Epithelial cell of prostate (primary cell): ENCODE measurements at places on chromosomes 4 and X.

DNA sequence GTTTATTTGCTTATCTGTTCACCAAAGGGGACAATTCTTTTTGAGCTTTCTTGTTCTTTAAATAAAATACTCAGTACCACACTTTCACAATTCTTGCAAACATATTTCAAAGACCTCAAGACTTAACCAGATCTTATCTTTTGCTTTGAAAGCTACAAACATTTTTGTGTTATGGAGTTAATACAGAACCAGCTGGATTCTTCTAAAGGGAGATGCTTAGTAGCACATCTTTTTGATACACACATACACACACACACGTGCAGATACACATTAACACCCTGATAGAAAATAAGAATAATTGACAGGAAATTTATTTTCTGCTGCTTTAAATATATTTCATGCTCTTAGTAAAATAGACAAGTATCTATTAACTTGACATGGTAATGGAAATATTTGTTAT is 379.1 kb downstream of the SH2D1A start:
- no peak for DNase-seq

GRCh38 chrX:39675619-39676018 is 422.1 kb downstream of the BCOR start:
- no peak for DNase-seq

DNA sequence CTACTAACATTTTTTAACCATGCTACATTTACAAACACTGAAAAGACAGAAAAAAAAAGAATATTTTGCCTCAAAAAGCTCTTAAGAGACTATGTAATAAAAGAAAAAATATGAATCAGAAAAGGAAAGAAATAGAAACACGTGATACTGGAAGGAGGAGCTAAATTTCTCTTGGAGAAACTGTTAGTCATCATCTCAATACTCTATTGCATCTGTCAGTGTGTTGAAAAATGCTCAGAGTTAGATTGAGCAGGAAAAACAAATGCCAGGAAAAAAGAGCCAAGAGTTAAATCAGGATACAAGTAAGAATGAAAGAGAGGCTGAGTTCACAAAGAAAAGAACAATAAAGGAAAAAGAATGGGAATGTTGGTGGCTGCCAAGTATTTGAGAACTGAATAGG is 2.6 kb downstream of the RAB28 start:
- no peak for DNase-seq

DNA sequence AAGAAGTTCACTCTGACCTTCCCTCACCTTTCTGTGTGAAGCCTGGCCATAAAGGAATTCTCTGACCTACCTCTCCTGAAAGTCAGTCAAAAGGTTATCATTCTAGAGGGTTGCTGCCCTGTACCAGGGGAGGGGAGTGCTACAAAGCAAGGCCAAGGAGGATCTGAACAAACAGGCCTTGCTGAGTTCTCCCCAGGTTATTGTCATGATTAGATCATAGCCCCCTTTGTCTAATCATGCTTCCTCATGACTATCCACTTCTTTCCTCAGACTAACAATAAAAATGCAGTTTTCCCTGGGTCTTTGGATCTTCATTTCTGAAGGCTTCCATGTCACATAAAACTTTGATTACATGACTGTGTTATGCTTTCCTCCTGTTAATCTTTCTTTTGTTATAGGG is 472.0 kb downstream of the IQCM start:
- DNase-seq = no peak

DNA sequence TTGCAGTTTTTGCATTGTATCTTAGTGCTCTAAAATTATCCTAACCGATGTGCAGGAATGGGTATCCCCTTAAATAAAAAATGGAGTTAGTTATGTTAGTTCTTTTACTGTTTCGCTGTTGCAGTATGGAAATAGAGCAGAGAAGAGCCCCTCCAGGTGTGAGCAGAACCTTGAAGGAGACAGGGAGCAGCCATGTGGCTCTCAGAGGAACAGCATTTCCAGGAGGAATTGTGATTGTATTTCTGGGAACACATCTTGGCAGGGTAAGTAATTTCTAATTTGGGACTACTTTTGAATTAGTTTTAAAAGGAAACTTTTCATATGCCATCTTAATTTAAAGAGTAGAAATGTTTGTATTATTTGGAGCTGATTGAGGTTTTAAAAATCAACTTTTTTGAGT is 5.3 kb upstream of the CCDC158 start:
- no peak for DNase-seq

DNA sequence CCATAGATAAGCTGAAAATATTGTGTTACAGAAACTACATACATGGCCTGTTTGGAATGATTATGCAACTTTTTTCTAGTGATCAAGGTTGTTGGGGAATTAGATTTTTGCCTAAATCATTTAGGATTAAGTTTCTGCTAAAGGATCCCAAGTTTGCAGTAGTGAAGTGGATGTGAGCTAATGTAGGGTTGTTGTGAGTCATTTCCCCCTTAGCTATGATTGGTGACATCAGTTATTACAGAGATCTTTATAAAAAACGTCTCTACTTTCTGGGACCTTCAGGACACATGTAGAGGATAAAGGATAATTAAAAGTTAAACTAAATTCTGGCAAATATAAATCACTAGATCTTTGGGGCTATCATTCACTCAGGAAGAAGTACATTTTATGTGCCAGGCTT is 133.3 kb downstream of the GATB start:
- no peak for DNase-seq

DNA sequence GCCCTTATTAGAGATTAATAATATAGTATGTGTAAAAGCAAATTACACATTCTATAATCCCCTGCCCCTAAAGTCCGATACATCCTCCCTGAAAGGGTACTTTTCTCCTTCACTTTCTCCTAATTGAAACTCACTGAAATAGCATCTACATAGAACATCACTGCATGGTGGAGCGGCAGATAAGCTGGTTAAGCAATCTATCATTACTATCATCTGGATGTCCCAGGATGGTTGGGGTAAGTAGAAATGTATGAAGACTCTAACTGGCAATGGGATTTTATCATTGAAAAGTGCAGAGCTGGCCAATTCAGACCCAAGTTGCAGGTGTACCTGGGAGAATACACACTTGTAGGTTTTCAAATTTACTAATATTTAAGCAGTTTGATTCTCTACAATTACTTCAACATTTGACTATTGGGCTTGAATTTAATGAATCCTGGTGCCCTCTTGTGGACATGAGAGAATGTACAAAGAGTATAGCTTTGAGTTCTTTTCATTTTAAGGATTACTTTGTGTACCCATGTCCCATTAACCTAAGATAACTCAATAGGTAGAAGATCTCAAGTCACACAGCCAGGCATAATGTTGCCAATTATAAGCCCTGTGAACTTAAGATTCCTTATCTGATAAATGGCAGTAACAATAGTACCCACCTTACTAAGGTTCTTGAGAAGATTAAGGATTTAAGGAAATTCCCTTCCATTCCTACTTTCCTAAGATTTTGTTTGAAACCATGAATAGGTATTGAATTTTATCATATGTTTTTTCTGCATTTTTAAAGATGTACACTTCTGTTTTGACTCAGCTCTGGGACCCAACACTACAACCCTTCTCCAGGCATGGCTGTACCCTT is 69.8 kb downstream of the SHROOM3 start:
- DNase-seq = no peak

- no peak for DNase-seq
These were observed at the start of gene FLNA for GRCh38 chrX:154374313-154375155. Gene FLNA (minus strand): TSS chrX:154374634. CDS start chrX:154371245, 3,389 bp downstream.

DNA sequence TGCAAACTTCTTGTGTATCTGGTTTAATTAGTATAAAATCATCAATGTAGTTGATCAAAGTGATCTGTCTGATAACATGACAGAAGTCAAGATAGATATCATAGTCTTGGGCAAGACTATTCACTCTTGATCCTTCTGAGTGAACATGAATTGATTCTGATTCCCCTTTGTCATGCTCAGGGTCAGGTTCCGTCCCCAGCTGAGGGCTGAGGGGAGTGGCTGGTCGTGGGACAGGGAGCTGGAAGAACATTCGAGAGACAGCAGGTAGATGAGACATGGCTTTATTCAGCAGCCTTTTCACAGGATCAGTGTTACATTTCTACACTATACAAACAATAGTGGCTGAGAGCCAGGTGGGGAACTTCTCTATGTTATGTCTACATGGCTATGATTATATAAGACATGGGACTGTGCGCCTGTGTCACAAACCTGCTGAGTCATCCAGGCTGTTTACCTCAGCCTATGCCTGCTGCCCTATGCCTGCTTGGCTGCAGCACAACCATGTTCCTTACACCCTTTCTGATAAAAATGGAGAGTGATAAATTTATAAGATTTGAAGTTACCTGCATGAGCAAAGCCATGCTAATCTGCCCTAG is 586.9 kb upstream of the NR3C2 start:
- no peak for DNase-seq

DNA sequence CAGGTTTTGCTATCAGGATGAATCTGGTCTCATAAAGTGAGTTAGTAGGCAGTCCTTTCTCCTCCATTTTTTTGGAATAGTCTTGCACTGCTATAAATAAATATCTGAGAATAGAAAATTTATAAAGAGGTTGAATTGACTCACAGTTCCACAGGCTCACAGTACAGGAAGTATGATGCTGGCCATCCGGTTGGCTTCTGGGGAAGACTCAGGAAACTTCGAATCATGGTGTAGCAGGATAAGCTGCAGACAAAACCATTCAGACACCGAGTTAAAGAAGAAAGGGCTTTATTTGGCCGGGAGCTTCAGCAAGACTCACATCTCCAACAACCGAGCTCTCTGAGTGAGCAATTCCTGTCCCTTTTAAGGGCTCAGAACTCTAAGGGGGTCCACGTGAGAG is 348.2 kb downstream of the KCTD8 start:
- no peak for DNase-seq

DNA sequence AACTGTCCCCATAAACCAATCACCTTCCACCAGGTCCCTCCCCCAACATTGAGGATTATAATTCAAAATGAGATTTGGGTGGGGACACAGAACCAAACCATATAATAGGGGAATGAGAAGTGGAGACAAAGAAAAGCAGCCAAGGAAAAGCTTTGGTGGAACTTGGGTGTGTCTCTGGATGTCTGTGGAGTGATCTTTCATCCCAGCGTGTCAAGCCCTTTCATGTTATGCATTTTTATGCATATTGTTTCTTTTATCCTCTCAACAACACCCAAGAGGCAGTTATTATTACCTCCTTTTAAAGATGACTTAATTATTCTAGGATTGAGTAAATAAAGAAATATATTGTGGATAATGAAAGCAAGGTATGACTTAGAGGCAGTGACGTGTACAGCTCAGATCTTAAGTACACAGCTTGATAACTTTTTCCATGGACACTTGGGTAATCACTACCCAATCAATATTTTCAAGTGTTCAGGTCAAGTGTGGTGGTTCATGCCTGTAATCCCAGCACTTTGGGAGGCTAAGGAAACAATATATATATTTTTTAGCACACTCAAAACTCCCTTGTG is 42.6 kb upstream of the HOPX start:
- DNase-seq = no peak

DNA sequence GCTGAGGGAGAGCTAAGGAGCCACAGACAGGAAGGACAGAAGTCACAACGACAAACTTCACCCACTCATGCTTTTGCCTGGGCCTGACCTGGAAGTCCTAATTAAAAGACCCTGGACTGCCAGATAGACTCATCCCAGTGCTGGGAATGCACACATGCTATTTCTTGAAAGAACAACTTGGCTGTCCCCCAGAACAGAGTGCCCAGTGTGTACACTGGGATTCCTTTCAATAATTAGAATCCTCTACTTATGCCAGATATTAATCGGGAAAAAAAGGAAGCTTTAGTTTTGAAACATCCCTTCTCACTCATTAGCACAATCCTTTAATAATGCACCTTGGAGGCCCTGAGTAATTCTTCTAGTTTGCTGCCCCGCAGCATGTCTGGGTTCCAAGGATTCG is 3.4 kb downstream of the HOPX start:
- DNase-seq = no peak

DNA sequence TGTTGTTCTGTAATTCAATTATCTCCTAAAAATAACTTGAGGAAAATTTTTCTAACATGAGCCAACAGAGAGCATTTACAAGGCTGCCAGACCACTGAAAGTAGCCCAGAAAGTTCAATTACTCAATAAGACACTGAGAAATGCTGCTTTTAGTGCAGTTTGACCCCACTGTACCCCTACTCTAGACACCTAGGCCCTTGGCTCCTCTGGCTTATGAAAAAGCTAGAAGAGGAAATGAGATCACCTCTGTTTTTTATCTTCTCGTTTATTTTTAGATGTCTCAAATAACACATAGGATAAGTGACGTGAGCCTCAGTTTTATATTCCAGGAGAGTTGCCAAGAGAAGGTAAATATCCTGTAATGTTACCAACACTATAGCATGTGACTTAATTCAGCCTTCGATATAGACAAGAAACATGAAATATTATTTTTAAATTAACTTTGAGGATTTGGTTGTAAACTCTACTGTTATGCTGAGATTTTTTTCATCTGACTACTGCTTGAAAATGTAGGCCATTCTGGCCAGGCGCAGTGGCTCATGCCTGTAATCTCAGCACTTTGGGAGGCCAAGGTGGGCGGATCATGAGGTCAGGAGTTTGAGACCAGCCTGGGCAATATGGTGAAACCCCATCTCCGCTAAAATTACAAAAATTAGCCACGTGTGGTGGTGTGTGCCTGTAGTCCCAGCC is 24.4 kb downstream of the TNIP3 start:
- no peak for DNase-seq

- no peak for DNase-seq
These were observed 53.9 kb upstream of the MMAA start for GRCh38 chr4:145565328-145565727.

- no peak for DNase-seq
These were observed 345.6 kb downstream of the RPA4 start for GRCh38 chrX:97229318-97229717.

GRCh38 chrX:53294024-53294648 is 12.8 kb upstream of the IQSEC2 start:
- no peak for DNase-seq

GRCh38 chr4:29717287-29718057 is 1002.7 kb upstream of the PCDH7 start:
- peak; percentile 16 for DNase-seq

DNA sequence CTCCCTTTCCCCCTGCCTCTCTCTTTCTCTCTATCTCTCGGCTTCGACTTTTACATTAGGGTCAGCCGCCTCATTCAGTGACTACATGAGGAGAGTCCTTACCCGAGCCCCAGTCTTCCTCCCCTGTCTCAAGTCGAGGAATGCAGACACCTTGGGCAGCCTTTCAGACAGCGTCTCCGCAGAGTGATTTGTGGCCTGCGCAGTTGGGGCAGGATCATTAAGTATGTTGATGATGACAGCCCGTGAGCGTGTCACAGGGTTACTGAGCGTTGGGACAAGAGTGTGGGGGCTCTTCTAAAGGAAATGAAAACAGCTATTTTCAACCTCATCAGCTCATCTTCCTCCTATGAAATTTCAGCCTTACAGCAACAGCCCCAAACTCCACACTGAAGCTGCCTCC is 312.1 kb upstream of the GATB start:
- no peak for DNase-seq

- no peak for DNase-seq
These were observed 56.5 kb upstream of the ANKRD17 start for GRCh38 chr4:73315091-73315490.

DNA sequence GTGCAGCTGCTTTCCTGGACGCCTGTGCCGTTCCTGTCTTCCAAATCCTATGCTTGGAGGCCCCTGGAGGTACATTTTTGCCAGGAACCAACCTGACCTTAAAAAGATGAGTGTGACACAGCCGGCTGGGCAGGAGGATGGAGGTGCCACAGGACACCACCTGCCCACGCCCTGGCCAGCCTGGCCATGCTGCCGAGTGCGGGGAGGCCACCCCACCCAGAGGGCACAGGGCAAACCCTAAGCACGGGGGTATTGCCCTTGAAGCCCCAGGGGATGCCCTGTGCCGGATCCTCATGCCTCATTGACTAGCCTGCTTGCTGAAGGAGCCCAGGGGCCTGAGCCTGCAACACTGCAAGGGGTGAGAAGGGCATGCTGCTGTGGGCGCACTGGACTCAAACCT is 20.1 kb downstream of the FGFR3 start:
- no peak for DNase-seq
